ENCODE measurements at places on chromosomes 7 and 10.

DNA sequence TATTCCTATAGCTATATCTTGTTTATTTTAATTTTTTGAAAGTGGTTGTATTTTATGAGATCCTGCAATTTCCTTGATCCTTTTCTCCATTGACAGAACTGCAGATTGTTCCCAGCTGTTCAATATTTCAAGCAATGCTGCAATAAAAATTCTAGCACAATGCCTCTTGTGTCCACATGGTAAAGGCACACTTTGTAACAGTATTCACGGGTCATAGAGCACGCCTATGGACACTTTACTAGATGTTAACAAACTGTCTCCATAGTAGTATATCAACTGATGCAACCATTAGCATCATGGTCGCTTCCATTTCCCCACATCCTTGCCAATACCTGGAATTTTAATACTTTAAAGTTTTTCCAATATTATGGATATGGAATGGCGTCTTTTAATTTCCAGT is 123.9 kb upstream of the FZD8 start:
- DNase-seq, result no peak

DNA sequence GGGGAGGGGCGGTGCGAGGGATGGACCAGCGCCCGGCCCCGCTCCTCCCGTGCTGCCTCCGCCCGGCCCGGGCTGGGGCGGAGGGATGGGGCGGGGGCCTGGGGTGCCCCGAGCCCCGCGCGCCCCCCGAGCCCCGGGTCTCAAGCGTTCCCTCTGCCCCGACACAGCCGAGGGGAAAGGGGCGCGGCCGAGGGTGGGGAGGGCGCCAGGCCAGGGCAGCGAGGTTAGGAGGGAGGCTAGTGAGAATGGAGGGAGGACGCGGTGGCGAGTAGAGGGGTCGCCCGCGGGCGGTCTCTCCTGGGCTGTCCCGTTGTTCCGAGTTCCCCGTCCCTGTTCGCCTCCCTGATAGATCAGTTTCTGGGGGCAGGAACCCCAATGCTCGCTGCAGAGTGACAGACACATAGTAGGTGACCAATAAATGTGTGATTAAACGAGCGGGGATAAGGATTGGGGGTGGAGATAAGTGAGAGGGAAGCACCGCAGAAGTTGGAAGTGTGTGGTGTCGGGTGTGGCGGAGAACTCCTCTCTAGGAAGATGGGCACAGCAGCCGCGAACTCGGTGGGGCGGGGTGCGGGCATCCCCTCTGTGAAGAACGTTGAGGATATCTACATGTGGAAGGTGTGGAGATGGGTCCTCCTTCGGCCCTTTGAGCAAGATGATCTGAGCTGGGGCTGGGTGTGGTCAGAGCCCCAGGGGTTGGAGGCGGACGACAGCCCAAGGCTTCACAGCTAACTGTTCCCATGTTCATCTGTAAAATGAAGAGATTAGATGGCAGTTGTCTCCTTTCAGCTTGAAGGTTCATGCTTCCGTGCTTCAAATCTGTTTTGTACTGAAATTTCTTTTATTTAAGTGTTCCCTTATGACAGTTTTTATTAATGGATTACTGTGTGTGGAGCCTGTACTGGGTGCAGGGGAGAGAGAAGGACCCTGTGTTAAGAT is 580 bp downstream of the ZNF775 start:
- DNase-seq, result no peak

DNA sequence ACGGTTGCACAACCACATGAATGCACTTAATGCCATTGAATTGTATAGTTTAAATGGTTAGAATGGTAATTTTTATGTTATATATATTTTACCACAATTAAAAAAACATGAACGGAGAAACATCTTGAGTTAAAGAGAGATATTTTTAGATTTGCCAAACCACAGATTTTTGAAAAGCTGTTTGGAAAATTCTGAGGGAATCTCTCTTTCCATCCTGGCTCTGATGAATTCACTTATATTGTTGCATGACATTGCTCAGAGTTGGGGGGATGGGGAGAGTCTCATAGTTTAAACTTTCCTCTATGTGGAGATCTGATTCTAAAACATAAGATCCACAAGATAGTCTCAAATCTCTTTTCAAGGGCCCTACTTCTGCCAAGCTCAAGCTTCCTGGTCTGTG is 275.0 kb upstream of the NPVF start:
- no peak for DNase-seq

- DNase-seq, result no peak
These were observed 1.3 kb downstream of the LDB1 start for GRCh38 chr10:102118867-102119266.

- no peak for DNase-seq
These were observed 87.8 kb upstream of the DUSP5 start for GRCh38 chr10:110409926-110410325.

- DNase-seq, result no peak
These were observed 35.3 kb downstream of the BICC1 start for GRCh38 chr10:58547963-58548362.

Data from activated naive CD4-positive, alpha-beta T cell (primary cell).